Endodermal cell (in vitro differentiated cells): ENCODE measurements at places on chromosomes 7 and 10. TPM values are rescaled to one million over a fixed set of nuclear protein-coding genes. Genes with fewer than 3 reads are reported as not detected.
A peak's percentile ranks its signal among the peaks of the same experiment; 100 is the strongest.

The TECPR1 gene
- total RNA-seq, result 20.8 to 27.2 TPM (median 24.2 TPM) in 3 replicates

DNA sequence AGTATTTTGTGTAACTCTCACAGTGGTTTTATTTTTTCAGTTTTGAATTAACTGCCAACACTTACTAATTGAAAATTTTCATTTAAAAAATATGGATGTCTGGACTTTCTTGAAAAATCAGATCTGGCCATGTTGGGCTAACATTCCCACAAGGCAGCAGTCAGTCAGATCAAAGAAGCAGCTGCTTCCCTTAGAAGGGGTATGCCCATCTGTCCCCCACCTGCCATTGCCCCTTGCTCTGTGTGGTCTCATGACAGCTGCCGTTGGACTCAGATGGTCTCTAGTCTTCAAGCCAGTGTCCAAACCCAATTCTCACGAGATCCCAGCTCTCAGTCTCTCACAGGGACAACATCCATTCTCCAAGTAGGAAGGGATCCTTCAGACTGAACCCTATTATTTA is 212.1 kb upstream of the GHITM start:
- peaks cover 4% of the 10 kb centered on the region for H3K4me1 ChIP-seq
- no peaks in the 10 kb centered on the region for H3K27me3 ChIP-seq
- no peak for DNase-seq
- H3K27ac ChIP-seq, result no peak overlapping the region
- no peaks in the 10 kb centered on the region for H3K36me3 ChIP-seq
- no peak overlapping the region for H3K4me3 ChIP-seq

DNA sequence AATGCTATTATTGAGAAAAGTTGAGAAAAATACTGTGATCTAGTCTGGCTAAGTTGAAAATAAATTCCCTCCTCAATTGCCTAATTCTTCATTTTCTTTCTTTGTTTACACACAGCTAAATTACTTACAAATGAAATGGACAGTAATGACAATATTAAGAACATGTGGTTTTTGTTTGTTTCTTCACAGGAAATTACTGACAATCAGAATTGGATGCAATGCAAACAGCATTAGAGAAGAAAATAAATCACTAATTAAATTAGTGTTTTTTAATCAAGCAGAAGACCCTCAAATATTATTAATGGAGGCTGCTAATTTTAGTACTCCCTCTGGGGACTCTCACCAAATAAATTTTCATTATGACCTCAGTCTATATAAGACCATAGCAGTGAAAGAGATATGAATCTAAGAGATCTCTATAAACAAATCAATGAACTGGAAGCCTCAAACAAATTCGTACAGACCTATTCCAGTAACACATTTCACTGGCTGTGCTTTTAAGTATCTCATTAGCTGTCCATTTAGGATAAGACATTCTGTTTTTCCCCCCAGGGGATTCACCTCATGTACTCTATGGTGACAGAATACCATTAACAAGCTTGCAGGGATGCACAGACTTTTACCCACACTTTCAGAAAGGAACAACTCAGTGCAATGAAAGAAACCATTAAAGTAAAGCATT is 202.0 kb upstream of the DGKB start:
- H3K4me1 ChIP-seq, result peaks cover 3% of the 10 kb centered on the region
- H3K27ac ChIP-seq, result no peak overlapping the region
- no peaks in the 10 kb centered on the region for H3K27me3 ChIP-seq
- H3K36me3 ChIP-seq, result no peaks in the 10 kb centered on the region
- H3K4me3 ChIP-seq, result no peak overlapping the region
- no peak for DNase-seq

DNA sequence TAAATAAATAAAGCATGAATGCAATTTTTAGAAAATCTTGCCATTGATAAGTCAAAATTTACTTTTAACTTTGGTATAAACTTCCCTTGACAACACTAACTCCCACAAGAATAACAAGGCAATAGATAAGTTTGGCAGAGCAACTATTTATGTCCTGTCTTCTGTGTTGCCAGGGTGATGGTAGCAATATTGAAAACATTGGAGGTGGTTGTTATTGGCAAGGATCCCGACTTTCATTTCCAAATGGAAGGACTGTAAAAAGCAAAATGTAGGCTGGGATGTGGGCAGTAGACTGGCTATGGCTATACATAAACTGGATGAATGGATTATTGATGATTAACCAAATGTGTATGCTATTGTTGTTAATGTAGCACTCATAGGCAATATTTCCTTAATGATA is 134.9 kb upstream of the CACNA2D1 start:
- H3K27ac ChIP-seq, result no peak overlapping the region
- no peaks in the 10 kb centered on the region for H3K4me1 ChIP-seq
- no peak for DNase-seq
- H3K4me3 ChIP-seq, result no peak overlapping the region
- no peaks in the 10 kb centered on the region for H3K36me3 ChIP-seq

The SHLD2 gene
- 22.2 to 34.9 TPM (median 30.5 TPM) in 3 replicates for total RNA-seq

- no peak overlapping the region for H3K27ac ChIP-seq
- no peak overlapping the region for H3K4me3 ChIP-seq
- H3K4me1 ChIP-seq, result no peaks in the 10 kb centered on the region
Measured at GRCh38 chr10:129104266-129105045, 362.6 kb upstream of the MGMT start.

GRCh38 chr10:122421054-122421625 is 33.3 kb upstream of the ARMS2 start:
- H3K4me3 ChIP-seq, result no peak overlapping the region
- H3K27me3 ChIP-seq, result no peaks in the 10 kb centered on the region
- H3K27ac ChIP-seq, result no peak overlapping the region
- DNase-seq, result no peak

DNA sequence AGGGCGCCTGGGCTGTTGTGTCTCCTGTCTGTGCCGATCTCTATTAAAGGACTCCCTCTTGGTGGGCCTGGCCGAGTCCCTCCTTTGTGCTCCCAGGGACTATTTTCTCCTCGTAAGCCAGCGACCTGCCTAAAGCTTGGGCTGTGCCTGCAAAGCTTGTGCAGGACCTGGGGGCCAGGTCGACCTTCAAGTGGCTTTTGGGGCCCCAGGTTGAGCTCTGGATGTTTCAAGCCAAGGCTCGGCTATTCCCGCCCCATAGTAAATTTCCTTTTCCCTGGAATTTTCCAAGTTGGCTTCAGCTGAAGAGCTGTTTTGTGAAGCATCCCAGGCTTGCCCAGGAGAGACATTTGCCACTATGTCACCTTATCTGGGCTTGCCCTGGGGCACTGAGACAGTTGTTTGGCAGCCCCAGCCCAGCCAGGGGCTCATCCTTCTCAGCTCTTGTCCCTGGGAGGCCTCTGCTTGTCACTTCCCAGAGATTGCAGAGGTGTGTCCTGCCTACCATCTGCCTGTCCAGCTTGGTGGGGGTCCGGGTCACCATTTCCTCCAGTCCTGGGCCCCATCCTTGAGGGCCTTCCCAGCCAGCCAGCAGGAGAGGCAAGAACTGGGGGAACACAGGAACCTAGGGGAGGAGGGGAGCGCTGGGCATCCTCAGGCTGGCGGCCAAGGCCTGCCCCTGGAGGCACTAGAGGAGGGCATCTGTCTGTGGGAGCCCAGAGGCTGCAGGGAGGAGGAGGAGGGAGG is 20.2 kb downstream of the ZMIZ2 start:
- H3K27ac ChIP-seq, result peak overlapping the region; percentile 74
- peaks cover 35% of the 10 kb centered on the region for H3K36me3 ChIP-seq
- H3K4me1 ChIP-seq, result no peaks in the 10 kb centered on the region

DNA sequence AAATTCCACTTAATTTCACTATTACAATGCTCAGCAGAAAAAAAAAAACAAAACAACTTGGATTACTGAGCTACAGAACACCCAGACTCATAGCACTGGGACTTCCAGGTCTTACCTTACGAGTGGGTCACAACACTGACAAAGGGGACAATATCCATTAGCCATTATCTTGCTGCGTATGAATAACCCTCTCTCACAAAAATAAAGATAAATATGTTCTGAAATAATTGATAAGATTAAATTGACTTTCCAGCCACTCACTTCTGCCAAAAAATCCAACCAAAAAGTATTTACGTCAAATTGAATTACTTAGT is 128.7 kb downstream of the PKD1L1 start:
- H3K27ac ChIP-seq, result no peak overlapping the region
- DNase-seq, result no peak
- H3K27me3 ChIP-seq, result no peaks in the 10 kb centered on the region
- H3K36me3 ChIP-seq, result no peaks in the 10 kb centered on the region
- H3K4me1 ChIP-seq, result no peaks in the 10 kb centered on the region

DNA sequence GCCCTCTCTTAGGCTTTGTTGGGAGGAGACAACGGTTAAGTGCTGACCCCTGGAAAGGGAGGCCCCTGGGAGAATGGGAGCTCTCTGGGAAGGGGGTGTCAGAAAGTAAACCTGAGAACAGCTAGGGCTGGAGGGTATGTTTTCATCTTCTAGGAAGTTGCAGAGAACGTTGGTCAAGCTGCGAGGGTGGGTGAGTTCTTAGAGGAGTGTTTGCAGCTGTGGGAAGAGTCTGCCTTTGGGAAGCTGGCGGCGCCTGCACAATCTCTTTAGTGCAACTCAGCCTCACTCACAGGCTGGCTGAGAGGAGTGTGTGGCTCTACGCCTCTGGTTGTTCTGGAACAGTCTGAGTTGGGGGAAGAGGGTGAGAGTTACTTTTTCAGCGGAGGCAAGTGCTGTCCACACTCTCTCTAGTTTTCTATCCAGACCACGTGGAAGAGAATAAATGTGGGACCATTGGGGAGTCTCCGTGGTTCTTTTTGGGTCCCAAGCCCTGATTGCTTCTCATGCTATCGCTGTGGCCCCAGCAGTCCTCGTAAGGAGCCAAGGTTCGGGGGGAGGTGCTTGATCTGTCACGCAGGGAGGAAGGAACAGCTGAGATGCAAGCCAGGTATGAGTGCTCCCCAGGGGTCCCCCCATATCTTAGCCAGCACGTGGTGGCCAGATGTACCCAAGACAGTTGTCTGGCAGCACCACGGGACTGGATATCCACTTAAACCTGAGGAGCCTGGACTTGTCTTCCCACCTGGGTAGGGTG is 237.2 kb downstream of the BUB3 start:
- DNase-seq, result peak; percentile 20
- no peaks in the 10 kb centered on the region for H3K4me1 ChIP-seq
- no peak overlapping the region for H3K27ac ChIP-seq
- no peak overlapping the region for H3K4me3 ChIP-seq

The BTBD16 gene
- not detected in 2 replicates for total RNA-seq

- no peak overlapping the region for H3K27ac ChIP-seq
- no peak overlapping the region for H3K4me3 ChIP-seq
- H3K4me1 ChIP-seq, result no peaks in the 10 kb centered on the region
- no peaks in the 10 kb centered on the region for H3K27me3 ChIP-seq
Measured at GRCh38 chr7:37820708-37821468, 27.5 kb upstream of the NME8 start.

GRCh38 chr7:132545756-132546155 is 30.5 kb downstream of the PLXNA4 start:
- no peaks in the 10 kb centered on the region for H3K27me3 ChIP-seq
- DNase-seq, result no peak
- H3K27ac ChIP-seq, result no peak overlapping the region
- H3K36me3 ChIP-seq, result peaks cover 10% of the 10 kb centered on the region
- H3K4me1 ChIP-seq, result peaks cover 19% of the 10 kb centered on the region
- H3K4me3 ChIP-seq, result no peak overlapping the region
